Glutamatergic neuron (in vitro differentiated cells): ENCODE measurements at places on chromosomes 11 and 22. TPM values are rescaled to one million over a fixed set of nuclear protein-coding genes. Genes with fewer than 3 reads are reported as not detected.

The OR51I1 gene
- total RNA-seq: not detected

The GNG3 gene
- total RNA-seq: 266 TPM

The MSANTD4 gene
- total RNA-seq: 46.4 TPM

The LUZP2 gene
- 0.96 TPM for total RNA-seq

The TMEM184B gene
- 81.0 TPM for total RNA-seq

The GP1BB gene
- total RNA-seq: 8.3 TPM

The KCNQ1 gene
- 0.44 TPM for total RNA-seq

The TMEM191B gene
- 42.7 TPM for total RNA-seq

The CHRNA10 gene
- 0.91 TPM for total RNA-seq

The CTSF gene
- 31.1 TPM for total RNA-seq

The RIC8A gene
- total RNA-seq: 95.5 TPM

The CDC45 gene
- 3.5 TPM for total RNA-seq

The TBX10 gene
- total RNA-seq: not detected

The FAM111B gene
- 6.4 TPM for total RNA-seq

The OR10A2 gene
- total RNA-seq: not detected

The CFAP300 gene
- total RNA-seq: 1.4 TPM

The PGA3 gene
- not detected for total RNA-seq

The BEST1 gene
- 4.6 TPM for total RNA-seq

The CASP1 gene
- total RNA-seq: not detected

The SCGB2A2 gene
- not detected for total RNA-seq

The RFPL1 gene
- total RNA-seq: not detected

The KRTAP5-9 gene
- 0.76 TPM for total RNA-seq

The MYOD1 gene
- total RNA-seq: not detected

The SVIP gene
- total RNA-seq: 255 TPM
